GM18507 (cell line): ENCODE measurements at places on chromosomes 6 and 20.

- no peak for DNase-seq
These were observed 14.4 kb downstream of the NT5E start for GRCh38 chr6:85464260-85464644.

DNA sequence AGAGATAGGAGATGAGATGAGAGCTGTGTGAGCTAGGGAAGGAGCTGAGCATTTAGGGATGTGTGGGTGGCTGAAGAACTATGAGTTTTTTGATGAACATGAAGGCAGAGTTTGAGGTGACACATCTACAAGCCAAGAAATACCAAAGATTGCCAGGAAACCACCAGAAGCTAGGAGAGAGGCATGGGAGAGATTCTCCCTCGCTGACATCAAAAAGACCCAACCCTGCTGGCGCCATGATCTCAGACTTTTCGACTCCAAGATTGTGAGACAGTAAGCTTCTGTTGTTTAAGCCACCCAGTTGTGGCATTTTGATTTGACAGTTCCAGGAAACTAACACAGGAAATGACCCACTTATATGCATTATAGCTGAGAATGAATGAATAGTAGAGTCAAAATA lies 790.9 kb downstream of the TFAP2A start:
- DNase-seq, result no peak

GRCh38 chr6:84762220-84763002 lies 2.0 kb downstream of the TBX18 start:
- no peak for DNase-seq

DNA sequence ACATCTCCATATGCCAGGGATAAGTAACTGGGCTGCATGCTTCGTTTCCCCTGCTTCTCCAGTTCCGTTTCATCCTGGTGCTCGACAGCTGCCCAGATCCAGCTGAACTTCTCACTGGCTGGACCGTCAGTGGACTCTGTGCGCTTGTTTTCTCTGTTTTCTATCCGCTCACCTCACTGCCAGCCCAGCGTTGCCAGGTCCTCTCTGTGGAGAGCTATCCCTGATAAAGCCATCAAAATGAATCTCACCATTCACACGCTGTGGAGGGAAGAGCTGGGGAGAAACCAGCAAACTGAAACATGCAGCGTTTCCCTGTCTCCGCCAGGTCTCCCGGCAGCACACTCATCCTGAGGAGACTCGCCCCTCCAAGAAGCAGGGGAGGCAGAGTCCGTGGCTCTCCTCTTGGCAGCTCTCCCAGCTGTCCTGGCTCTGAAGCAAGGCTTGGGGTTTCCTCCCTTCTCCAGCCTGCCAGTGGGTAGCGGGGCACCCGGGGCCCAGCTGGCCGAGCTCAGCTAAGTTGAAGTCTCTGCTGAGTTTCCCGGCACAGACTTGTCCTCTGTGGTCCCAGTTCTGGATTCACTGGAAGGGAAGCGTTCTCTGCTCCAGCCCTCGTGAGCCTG lies 160.9 kb downstream of the DTNBP1 start:
- DNase-seq, result no peak

DNA sequence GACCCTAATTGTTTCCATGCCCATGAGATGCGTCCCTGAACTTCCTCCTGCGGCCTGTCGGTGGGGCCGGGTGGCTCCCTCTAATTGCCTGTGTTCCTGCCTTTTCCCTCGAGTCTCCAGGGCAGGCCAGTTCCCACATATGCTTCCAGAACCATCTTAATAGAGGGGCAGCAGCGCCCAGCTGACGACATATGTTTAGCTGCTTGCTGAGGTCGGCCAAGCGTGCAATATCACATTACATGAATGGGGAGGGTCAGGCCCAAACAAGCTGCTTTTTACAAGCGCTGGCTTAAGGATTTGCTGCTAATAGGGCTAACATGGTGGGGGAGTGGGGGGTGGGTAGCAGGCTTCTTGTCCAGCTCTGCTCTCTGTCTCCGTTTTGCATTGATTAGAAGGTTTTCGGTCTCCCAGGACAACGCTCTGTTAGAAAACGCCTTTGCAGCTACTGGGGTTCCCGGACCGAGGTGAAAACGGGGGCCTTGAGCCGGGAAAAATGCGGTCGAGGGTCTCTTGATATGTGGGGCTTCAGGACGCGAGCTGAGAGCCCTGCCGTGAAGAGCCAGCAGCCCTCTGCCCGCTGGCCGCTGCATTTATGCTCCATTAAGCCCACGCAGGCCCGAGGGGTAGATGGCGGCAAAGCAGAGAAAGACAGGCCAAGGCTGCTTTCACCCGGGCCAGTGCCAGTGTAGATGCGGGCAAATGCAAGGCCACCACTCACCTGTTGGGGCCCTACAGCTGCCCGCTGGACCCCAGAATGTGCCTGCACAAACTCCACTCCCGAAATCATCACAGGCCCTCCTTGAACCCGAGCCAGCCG lies 308.5 kb downstream of the BMP7 start:
- DNase-seq, result no peak

- no peak for DNase-seq
These were observed 58.7 kb downstream of the UTRN start for GRCh38 chr6:144343701-144344428.

DNA sequence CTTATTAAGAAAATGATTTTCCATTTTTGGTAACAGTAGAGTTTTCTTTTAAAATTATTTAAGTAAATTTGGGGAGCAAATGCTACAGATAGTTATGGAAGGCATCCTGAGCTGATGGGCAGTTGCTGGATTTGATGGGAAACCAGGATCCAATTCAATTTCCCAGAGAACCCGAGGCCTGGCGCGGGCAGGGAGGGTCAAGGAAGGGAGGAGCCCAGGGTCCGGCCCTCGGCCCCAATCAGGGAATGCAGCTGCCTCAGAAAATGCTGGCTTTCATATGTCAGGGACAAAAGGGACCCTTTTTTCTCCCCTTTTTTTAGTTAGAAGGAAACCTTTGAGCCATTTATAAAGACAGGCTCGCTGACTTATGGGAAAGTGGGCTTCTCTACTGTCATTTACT lies 42.1 kb downstream of the CTCFL start:
- no peak for DNase-seq

GRCh38 chr6:144007478-144008119 lies 460 bp downstream of the PLAGL1 start:
- no peak for DNase-seq
